ENCODE measurements at places on chromosomes 3 and 15.
A peak's percentile ranks its signal among the peaks of the same experiment; 100 is the strongest.

GRCh38 chr3:68819361-68819760 lies 113.0 kb downstream of the TAFA4 start:
- DNase-seq = no peak

DNA sequence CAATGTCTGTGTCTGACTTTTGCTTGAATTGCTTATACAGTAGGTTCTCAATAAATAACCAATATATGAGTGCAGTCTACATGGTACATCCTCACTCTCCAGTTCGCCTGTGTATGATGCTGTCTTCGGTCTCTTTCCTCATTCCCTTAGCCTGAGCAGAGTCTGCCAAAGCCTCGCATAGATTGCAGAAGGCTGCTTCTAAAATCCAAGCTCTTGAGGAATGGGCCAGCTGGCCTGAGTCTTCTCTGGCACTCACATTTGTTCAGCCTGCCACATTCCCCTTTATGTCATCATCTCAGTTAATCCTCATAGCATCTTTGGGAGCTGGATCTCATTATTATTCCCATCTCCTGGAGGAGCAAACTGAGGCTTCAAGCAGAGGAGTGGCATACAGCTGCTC lies 27.2 kb upstream of the ADAMTS7 start:
- no peak for DNase-seq

GRCh38 chr15:74178326-74179100 lies 5.0 kb downstream of the ISLR start:
- DNase-seq = no peak

DNA sequence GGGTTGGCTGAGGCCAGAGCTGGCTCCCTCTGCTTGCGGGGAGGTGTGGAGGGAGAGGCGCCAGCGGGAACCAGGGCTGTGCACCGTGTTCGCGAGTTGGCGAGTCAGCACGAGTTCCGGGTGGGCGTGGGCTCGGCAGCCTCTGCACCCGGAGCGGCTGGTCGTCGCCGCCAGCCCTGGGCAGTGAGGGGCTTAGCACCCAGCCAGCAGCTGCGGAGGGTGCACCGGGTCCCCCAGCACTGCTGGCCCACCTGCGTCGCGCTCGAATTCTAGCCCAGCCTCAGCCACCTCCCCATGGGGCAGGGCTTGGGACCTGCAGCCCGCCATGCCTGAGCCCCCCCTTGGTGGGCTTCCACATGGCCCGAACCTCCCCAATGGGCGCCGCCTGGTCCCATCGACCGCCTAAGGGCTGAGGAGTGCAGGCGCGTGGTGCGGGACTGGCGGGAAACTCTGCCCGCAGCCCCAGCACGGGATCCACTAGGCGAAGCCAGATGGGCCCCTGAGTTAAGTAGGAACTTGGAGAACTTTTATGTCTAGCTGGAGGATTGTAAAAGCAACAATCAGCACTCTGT lies 125.6 kb downstream of the FRMD4B start:
- DNase-seq = no peak

DNA sequence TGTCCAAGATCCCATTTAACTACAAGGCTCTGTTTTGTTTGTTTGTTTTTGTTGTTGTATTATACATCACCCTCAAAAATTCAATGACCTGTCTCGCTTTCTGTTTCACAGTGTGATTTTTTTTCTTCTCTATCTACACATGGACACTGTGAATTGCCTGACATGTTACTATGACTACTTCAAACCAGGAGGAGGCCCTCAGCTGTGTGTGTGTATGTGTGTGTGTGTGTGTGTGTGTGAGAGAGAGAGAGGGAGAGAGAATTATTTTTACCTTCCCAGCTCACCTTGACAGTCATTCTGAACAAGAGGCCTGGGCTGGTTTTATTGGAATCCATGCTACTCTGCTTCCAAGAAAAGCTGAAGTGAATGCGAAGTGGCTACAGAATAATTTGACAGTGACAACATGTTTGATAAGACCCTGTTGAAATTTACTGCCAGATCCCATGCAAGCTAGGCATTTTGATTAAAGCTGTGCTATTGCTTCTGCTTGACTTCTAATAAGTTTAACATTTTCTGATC lies 841.4 kb downstream of the NSUN3 start:
- DNase-seq = no peak

- no peak for DNase-seq
Measured at GRCh38 chr3:125647318-125648014, 52.2 kb upstream of the OSBPL11 start.

- no peak for DNase-seq
Measured at GRCh38 chr3:54193093-54193492, 70.7 kb downstream of the CACNA2D3 start.

DNA sequence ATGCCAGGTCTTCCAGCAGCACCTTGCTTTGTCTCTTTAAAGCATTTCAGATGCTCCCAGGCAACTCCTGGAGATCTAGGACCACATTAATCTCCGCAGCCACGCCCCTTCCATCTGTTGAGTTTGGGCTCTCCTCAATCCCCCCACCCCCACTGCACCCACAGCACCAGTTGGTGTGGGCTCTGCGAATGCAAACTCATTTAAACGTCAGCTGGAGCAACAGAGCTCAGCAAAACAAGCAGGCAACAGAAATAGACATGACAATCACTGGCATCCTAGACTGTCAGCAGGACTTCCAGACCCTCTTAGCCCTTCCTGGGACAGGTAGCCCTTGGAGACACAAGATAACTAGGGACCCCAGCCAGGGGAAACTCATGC lies 106.9 kb downstream of the LSM3 start:
- no peak for DNase-seq

GRCh38 chr3:64872345-64872744 lies 184.5 kb upstream of the ADAMTS9 start:
- DNase-seq = no peak

- DNase-seq = no peak
Measured at GRCh38 chr15:31070867-31071266, 30.7 kb downstream of the TRPM1 start.

GRCh38 chr3:56919137-56919796 lies 117.5 kb upstream of the ARHGEF3 start:
- DNase-seq = no peak

DNA sequence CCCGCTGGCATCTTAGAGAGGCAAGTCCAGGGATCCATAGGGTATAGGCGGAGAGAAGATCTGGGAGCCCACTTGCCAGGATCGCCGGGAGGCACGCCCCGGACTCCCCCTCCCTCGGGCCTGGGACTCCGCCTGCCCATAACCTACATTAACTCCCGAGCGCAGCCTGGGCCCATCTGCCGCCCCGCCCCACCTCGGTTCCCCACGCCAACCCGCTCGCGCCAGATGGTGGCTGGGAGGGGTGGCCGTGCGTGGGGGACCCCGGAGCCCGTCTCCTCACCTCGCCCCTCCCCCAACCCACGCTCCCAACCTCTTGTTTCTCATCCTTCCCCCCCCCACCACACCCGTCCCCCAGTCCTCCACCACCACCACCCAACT lies 1.7 kb upstream of the DLL4 start:
- DNase-seq = no peak

- DNase-seq = no peak
Measured at GRCh38 chr3:43212914-43213611, 73.3 kb upstream of the SNRK start.

DNA sequence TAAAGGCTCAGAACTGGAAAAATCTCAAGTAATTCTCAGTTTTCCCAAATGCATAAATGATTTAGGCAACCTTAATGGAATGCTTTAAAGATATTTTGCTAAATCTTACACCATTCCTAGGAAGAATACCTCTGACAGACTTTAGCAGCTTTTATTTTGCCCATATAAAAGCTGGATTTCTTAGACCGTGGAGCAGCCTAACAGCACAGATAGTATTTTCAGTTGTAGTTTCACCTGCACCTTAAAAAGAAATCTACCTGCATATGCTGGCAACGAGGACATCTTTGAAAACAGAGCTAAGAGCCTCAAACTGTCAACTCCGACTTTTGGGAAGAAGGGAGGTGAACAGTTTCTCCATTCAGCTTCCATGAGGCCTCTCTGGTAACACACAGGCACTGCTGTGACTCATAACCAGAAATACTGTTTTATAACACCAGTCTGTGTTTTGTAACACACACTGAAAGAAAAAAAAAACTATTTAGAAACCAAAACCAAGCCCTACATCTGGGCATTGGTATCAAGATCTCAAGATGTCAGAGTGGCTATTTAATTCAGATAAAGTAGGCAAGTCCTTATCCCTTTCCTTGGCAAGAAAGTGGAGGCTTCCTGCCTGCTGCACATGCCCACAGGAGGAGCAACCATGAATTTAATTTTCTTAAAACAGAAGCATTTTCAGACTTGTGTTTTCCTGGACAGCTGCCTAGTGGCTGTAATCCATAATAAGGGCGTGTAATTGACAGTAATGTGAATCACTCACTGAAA lies 181.5 kb upstream of the ICE2 start:
- no peak for DNase-seq

DNA sequence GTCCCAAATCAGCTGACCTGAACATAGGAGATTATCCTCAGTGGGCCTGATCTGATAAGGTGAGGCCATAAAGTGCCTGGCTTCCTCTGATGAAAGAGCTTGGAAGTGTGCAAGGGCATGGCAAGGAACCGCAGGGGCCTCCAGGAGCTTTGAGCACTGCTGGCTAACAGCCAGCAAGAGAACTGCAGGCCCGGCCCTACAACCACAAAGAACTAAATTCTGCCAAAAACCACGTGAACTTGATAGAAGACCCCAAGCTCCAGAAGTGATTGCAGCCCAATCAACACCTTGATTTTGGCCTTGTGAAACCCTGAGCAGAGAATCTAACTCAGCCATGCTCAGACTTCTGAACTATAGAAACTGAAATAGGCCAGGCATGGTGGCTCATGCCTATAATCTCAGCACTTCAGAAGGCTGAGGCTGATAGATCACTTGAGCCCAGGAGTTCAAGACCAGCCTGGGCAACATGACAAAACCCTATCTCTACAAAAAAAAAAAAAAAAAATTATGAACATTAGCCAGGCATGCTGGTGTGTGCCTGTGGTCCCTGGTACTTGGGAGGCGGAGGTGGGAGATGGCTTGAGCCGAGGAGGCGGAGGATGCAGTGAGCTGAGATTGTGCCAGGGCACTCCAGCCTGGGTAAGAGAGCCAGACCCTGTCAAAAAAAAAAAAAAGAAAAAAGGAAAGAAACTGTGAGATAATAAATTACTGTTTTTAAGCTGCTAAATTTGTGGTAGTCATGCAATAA lies 7.7 kb upstream of the DIS3L start:
- no peak for DNase-seq

- peak; percentile 8 for DNase-seq
Measured at GRCh38 chr15:60389261-60390077, 8.3 kb downstream of the ANXA2 start.

DNA sequence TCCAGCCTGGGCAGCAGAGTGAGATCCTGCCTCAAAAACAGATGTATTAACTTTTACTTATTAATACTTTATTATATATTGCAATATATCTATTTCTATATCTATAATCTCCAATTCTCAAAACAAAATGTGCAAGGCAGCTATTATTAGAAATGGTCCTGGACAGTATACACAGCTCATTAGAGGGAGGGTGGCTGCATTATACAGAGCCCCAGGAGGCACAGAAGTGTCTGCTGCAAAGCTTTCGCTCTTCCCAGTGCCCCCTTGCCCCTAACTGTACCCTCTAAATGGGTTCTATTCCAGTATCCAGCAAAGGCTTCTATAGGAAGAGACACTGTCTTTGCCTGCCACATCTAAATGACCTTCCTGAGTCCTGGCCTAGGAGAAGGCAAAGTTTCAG lies 24.5 kb downstream of the ARL14 start:
- no peak for DNase-seq

GRCh38 chr3:153919773-153920172 lies 201.4 kb upstream of the ARHGEF26 start:
- no peak for DNase-seq

- DNase-seq = no peak
Measured at GRCh38 chr15:91099995-91100813, at the start of gene SV2B. Gene SV2B, plus strand, starts transcription at chr15:91100257. Its CDS starts 126,007 bp downstream, at chr15:91226264.

GRCh38 chr3:16437640-16438039 lies 75.9 kb downstream of the RFTN1 start:
- no peak for DNase-seq

DNA sequence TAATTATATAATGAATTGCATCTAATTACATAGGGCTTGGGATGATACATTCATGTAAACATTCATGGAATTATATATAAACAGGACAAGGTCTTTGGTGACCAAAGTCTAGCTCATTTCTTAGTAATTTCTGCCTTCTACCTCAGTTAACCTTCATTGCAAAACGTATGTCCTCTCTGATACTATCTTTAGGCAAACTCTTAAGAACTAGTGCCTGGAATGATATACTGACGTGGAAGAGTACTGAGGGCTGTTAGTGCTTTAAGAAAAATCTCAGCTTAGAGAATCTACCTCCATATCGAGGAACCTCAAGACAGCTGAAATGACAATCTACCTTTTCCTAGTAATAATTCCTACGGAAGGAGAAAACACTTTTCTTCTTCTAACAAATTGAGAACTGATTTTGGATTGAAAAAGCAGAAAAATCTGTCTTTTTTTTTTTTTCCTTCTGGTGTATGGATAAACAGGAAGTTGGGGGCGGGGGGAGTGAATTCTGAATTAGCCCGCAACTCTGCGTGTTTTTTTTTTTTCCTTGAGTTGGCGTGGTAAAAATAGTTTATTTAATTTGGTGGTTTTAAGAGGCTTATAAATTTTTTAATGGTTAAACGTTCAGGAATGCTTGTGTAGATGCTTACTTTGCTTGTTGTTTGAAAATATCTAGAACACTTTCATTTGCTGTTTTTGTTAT lies 43.2 kb downstream of the RARB start:
- DNase-seq = no peak

GRCh38 chr15:95265419-95265997 lies 1034.1 kb downstream of the MCTP2 start:
- DNase-seq = no peak

- DNase-seq = no peak
Measured at GRCh38 chr3:32423534-32423933, 31.9 kb downstream of the CMTM7 start.

GRCh38 chr3:65412588-65412987 lies 626.1 kb downstream of the MAGI1 start:
- no peak for DNase-seq

DNA sequence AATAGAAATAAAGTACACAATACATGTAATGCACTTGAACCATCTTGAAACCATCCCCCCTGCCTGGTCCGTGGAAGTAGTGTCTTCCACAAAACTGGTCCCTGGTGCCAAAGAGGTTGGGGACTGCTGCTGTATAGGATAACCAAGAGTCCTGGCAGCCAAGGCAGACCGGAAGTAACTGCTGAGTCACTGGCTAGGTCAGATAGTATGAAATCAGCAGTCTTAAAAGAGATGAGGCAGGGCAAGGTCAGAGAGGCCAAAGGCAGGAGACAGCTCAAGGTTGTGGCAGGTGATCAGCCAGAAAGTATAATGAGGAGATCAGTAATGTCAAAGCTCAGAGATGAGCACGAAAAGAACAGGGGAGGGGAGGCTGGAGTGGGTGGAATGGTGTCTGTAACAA lies 60.2 kb downstream of the MAP3K13 start:
- DNase-seq = no peak

Measured in effector CD4-positive, alpha-beta T cell (primary cell).